ENCODE measurements at places on chromosomes 3 and 15.

GRCh38 chr3:177478170-177478867 is 281.0 kb upstream of the TBL1XR1 start:
- no peaks in the 10 kb centered on the region for H3K4me1 ChIP-seq
- DNase-seq, result no peak
- H3K4me3 ChIP-seq, result no peak overlapping the region
- no peaks in the 10 kb centered on the region for H3K27me3 ChIP-seq
- no peak overlapping the region for H3K27ac ChIP-seq
- H3K36me3 ChIP-seq, result no peaks in the 10 kb centered on the region

DNA sequence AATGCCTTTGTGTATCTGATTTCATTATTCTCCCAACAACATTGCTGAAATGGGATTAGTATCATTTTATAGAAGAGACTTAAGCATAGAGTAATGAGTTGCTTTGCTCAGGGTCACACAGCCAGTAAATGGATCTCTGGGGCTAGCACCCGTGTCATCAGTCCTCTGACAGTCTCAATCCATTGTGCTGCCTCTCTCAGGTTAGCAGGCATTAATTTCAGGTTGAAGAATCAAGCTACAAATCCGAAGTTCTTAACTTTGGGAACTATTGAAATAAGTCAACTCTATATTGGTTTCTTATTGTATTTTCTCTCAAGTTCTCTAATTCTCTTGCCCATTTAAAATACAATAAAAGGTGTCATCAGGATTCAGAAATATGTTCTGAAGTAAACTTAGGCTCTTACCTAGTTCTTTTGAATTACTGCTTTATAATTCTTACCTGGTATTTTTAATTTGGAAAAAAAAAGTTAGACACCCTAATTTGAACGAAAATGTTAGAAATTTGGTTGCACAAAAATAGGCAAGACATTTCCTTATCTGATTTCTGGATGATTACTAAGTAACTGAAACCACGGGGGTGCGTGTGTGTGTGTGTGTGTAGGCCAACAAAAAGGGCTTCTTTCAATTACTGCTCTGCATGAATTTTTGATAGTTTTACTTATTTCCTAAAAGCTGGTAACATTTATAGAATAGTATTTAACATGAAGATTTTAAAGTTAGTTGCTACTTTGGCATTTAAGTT is 189.8 kb downstream of the MBNL1 start:
- no peak overlapping the region for H3K4me3 ChIP-seq
- H3K36me3 ChIP-seq, result peaks cover 50% of the 10 kb centered on the region
- H3K27me3 ChIP-seq, result no peaks in the 10 kb centered on the region
- peak overlapping the region; percentile 79 for H3K27ac ChIP-seq
- peak; percentile 56 for DNase-seq

- no peak overlapping the region for H3K27ac ChIP-seq
- H3K36me3 ChIP-seq, result no peaks in the 10 kb centered on the region
- H3K4me1 ChIP-seq, result peaks cover 16% of the 10 kb centered on the region
- H3K27me3 ChIP-seq, result no peaks in the 10 kb centered on the region
- no peak overlapping the region for H3K4me3 ChIP-seq
Measured at GRCh38 chr15:73941871-73942635, 15.8 kb downstream of the LOXL1 start.

DNA sequence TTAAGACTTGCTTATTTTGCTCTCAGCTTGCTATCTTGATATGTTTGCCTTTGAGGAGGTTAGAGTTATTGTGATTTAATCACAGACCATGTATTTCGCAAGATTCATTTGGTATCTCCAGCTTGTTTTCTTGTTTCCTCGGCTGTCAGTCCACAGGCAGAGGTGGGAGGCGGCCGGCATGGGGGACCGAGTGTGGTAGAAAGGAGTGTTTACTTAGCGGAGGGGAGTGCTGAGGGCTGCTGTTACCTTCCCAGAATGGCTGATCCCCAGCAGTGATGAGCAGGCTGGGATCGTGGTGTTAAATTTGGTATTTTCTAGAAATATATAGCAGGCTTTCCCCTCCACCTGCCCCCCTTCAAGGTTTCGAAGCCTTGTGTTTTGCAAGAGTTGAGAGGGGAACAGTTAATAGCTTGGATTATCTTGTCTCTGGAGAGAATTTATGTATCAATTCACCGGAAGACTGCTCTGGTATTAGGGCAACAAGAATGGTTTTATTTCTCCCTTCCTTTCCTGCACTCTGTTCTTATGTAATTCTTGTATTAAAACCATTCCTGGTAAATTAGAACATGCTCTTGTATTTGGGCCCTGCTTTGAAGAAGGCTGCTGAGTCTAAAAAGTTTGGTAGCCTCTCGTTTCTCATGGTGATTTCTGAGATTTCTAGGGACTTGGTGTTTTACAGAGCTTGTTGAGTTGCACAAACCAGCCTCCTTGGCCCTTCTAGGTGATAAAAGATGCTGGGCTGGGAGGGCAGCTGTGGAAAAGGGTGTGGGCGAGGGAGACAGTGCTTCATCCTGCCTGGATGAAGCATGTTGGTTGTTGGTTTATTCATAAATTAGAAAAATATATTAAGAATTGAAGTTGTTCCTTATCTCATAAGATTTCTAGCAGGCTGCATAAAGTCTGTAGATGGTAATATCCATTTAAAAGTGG is 151.4 kb downstream of the IGF1R start:
- H3K36me3 ChIP-seq, result no peaks in the 10 kb centered on the region
- no peak for DNase-seq
- no peak overlapping the region for H3K4me3 ChIP-seq
- H3K27me3 ChIP-seq, result no peaks in the 10 kb centered on the region

GRCh38 chr3:59756934-59757333 is 707.1 kb upstream of the CFAP20DC start:
- DNase-seq, result peak; percentile 24
- peaks cover 83% of the 10 kb centered on the region for H3K4me1 ChIP-seq
- H3K4me3 ChIP-seq, result no peak overlapping the region
- no peaks in the 10 kb centered on the region for H3K27me3 ChIP-seq
- peaks cover 5% of the 10 kb centered on the region for H3K36me3 ChIP-seq

DNA sequence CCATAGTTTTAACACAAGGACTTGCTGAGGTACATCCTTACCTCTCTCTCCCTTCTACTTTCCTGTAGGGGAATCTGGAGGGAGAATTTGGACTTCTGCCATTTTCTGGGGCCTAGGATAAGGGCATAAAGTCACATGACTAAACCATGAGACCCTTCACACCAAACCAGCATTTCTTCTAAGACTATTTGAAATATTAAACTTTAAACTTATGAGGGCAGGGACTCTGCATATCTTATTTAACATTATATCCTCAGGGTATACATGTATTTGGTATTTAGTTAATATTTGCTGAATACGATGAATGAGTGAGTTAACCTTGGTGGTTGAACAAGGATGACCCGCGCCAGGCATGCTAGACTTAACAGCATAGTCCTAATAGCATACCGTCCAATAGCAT is 63.4 kb downstream of the USP13 start:
- H3K27me3 ChIP-seq, result no peaks in the 10 kb centered on the region
- H3K4me1 ChIP-seq, result peaks cover 4% of the 10 kb centered on the region
- H3K36me3 ChIP-seq, result peaks cover 12% of the 10 kb centered on the region
- H3K27ac ChIP-seq, result no peak overlapping the region
- no peak overlapping the region for H3K4me3 ChIP-seq

GRCh38 chr15:101099183-101099582 is 152.7 kb downstream of the CHSY1 start:
- H3K4me1 ChIP-seq, result no peaks in the 10 kb centered on the region
- peak; percentile 48 for DNase-seq
- H3K4me3 ChIP-seq, result no peak overlapping the region
- H3K27ac ChIP-seq, result no peak overlapping the region
- peaks cover 2% of the 10 kb centered on the region for H3K27me3 ChIP-seq

DNA sequence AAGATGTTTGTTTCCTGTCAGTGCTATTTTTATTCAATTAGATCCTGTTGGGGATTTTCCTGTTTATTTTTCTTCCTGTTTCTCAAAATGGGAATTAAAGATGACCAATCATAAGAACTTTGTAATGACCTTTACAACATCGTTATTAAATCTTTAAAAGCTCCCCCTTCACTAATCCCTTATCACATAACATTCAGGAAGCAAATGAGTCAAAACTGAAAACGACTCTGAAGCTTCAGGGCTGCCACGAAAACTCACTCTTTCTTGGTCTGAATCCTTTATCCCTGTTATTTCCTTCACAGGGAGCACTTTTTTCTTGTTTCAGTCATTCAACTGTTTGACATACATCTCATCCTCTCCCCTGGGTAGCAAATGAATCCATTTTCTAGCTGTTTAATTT is 75.8 kb upstream of the MB21D2 start:
- peaks cover 2% of the 10 kb centered on the region for H3K4me1 ChIP-seq
- H3K4me3 ChIP-seq, result no peak overlapping the region
- peaks cover 9% of the 10 kb centered on the region for H3K27me3 ChIP-seq
- no peaks in the 10 kb centered on the region for H3K36me3 ChIP-seq

GRCh38 chr3:82165266-82165665 is 403.8 kb upstream of the GBE1 start:
- no peak overlapping the region for H3K27ac ChIP-seq
- H3K27me3 ChIP-seq, result no peaks in the 10 kb centered on the region
- no peak for DNase-seq
- no peaks in the 10 kb centered on the region for H3K36me3 ChIP-seq
- H3K4me1 ChIP-seq, result no peaks in the 10 kb centered on the region
- no peak overlapping the region for H3K4me3 ChIP-seq

DNA sequence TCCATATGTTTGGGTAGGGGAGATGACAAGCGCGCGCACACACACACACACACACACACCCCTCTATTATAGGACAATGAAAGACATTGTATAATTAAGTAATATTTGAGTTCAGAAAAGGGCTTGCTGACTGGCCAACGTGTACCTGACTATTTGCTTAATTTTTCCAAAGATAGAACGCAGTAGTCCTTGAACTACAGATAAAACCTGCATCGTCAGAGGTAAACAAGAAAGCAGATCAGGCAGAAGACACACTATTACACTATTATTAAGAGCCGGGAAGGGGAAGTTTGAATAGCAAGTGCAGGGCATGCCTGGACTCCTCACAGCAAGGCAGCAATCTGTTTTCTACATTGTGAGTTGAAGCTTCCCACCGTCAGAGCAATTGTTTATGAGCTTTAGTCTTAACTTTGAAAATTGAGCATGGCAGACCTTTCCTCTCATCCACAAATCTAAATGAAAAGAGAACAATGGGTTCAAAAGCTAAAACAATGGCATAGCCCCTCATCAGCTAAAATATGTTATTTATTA is 427.7 kb downstream of the GABRG3 start:
- H3K4me3 ChIP-seq, result no peak overlapping the region
- H3K27me3 ChIP-seq, result no peaks in the 10 kb centered on the region
- no peak overlapping the region for H3K27ac ChIP-seq
- no peaks in the 10 kb centered on the region for H3K36me3 ChIP-seq
- no peaks in the 10 kb centered on the region for H3K4me1 ChIP-seq

DNA sequence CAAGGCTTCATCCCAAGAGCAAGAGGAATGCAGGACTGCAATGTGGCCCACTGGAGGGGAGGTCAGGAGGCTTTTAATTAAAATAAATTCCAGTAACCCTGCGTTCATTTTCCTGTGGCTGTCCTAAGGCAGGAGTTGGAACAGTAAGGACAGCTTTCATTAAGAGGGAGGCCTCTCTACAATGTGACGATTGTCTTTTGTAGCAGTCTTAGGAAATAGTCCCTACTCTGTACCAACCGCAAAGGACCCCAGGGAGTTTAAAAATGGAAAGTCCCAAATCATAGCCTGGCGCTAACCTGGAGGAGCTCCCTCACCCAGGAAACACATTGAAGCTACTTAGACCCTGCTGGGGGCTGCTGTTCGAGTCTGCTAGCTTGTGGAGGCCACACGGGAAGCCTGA is 62.8 kb downstream of the SYNM start:
- H3K27me3 ChIP-seq, result no peaks in the 10 kb centered on the region
- no peak overlapping the region for H3K4me3 ChIP-seq
- H3K36me3 ChIP-seq, result no peaks in the 10 kb centered on the region

- H3K36me3 ChIP-seq, result peaks cover 32% of the 10 kb centered on the region
- no peak for DNase-seq
- no peak overlapping the region for H3K27ac ChIP-seq
- no peak overlapping the region for H3K4me3 ChIP-seq
- H3K4me1 ChIP-seq, result peaks cover 37% of the 10 kb centered on the region
Measured at GRCh38 chr3:38214560-38214959, 49.2 kb downstream of the OXSR1 start.

DNA sequence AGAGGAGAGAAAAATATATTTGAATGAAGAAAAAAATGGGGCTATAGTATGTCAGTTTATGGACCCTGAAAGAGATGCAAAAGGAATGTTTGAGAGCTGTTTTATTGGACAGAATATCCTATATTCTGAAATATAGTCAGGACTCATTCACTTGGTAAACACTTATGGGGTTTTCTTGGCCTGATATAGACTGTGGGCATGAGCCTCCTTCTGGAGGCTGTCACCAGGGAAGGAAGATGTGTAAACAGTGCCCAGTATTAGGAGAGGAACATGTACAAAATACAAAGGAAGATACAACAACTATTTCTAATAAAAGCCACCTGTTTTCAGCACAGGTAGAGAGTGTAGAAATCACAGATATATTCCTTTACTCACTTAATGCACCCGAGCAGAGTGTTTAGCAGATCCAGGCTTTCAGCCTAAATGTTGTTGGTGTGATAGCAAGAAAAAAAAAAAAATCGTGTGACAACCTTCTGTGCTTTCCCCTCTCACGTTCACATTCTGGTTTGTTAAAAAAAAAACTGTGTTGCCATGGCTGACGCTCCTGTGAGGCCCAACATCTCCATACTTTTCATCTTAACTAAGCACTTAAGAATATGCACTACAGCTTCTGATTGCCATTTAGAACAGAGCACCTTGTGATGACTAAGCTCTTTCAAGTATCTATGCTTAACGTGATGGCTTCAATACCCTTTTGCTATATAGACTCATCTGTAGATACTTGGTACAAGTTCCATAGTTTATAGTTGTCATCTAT is 134.1 kb downstream of the MBNL1 start:
- peaks cover 86% of the 10 kb centered on the region for H3K4me1 ChIP-seq
- H3K27me3 ChIP-seq, result no peaks in the 10 kb centered on the region
- peak overlapping the region; percentile 91 for H3K27ac ChIP-seq
- DNase-seq, result peak; percentile 34
